ENCODE measurements at places on chromosomes 11 and 22.

DNA sequence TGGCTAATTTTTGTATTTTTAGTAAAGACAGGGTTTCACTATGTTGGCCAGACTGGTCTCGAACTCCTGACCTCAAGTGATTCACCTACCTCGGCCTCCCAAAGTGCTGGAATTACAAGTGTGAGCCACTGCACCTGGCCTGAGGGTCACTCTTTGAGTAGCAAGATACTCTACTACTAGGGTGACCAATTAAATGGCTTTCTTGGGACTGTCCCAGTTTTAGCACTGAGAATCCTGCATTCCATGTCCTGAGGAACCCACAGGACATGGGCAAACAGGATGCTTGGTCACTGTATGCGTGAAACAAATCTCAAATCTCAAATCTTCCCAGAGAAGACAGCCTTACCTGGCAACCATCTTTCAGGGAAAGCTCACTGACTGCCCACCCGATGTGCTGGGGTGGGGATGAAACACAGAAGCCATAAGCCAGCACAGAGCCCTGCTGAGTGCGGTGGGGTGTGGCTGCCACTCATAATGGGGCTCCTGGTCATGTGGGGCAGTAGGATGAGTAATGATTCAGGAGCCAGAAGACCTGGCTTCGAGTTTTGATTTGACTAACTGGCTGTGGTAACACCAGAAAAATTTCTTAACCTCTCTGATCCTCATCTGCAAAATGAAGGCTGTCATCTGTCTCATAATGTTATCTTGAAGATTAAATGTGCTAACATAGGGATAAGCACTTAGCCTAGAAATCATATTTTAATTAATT lies 11.5 kb downstream of the CLMP start:
- no peak for DNase-seq

- DNase-seq, result peak; percentile 86
Observed at GRCh38 chr22:40263191-40263590, 83.1 kb upstream of the ADSL start.

GRCh38 chr22:31286360-31287255 lies 5.7 kb downstream of the PIK3IP1 start:
- peak; percentile 54 for DNase-seq

DNA sequence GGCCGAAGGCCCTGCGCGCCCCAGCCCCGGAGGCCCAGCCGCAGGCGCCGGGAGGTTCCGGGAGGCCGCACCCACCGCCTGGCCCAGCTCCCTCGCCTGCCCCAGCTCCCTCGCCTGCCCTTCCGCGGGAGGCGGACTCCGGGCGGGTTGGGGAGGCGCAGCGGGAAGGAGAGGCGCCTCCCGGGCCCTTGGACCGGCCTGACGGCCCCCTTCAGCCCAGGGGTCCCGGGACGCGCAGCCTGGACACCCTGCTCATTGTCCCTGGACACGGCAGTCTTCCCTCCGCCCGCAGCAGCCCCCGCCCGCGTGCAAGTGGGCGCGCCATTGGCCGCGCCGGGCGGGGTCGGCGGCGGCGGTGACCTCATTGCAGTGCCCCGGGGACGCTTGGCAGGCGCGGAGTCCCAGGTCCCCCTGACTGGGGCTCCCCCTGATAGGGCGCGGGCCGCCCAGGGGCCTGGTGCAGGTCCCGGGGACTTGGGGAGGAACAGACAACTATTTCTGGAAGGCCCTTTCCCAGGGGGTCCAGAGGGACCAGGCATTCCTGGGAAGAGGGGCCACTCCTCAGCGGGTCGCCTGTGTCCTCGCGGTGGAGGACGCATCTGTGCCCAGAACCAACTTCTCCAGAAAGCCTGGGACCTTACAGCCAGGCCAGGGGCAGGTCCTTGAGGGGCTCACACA lies 501 bp downstream of the CD151 start:
- peak; percentile 70 for DNase-seq

DNA sequence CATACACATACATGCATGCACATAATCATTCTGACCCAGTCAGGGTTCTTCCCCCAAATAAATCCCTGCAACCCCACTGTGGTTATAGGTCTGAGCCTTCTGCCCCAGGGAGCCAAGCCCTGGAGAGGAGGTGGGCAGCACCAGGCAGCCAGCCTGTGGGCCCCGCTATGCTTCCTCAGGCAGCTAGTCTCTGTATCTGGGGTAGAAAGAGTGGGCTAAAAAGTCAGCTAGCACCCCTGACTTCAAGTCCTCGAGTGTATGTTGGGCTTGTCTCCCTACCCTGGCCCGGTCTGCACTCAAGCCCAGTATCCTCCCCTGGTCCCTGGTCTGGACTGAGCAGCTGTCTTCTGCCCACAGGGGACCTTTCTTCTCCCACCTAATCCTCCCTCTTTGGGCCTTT lies 28.0 kb downstream of the KCNQ1OT1 start:
- DNase-seq, result no peak

DNA sequence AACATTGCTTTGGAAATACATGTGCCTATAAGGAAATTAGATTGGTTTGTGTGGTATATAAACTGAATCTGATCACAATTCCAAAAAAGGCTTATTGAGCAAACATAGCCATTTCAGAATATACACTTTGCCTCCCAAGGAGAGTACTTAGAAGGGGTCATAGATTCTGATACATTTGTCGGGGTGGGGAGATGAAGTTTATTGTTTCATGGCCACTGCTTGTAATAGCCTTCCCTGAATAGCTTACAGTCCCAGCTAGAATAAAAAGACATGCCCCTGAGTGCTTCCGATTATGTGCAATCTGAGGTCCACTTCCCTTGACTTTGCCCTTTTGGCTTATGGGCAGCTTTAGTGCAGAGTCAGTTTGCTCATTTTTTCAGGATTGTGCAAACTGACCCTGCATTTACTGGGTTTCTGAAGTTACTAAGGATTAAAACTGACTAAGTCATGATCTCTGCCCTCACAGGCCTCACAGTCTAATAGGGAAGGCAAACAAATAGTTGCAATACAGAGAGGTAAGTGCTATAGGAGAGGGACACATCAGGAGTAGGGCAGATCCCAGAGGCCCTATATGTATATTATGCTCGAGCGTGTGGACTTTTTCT lies 184.2 kb downstream of the BLID start:
- no peak for DNase-seq

DNA sequence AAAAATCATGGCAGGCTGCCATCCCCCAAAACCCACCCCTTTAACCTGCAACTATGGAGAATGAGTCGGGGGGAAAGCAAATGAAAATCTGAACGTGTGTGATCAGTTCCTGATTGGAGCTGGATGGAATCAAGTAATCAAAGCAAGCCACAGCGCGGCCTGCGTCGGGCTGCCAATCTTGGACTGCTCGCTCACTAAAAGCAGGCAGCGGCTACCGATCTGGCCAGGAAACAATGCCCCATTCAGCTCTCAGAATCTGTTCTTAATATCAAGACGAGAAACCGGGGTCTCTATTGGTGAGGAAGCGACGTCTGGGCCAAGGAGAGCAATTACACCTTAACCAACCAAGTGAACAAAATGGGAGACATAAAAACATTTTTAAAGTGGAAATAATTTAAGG lies 472.2 kb downstream of the SOX6 start:
- DNase-seq, result no peak

DNA sequence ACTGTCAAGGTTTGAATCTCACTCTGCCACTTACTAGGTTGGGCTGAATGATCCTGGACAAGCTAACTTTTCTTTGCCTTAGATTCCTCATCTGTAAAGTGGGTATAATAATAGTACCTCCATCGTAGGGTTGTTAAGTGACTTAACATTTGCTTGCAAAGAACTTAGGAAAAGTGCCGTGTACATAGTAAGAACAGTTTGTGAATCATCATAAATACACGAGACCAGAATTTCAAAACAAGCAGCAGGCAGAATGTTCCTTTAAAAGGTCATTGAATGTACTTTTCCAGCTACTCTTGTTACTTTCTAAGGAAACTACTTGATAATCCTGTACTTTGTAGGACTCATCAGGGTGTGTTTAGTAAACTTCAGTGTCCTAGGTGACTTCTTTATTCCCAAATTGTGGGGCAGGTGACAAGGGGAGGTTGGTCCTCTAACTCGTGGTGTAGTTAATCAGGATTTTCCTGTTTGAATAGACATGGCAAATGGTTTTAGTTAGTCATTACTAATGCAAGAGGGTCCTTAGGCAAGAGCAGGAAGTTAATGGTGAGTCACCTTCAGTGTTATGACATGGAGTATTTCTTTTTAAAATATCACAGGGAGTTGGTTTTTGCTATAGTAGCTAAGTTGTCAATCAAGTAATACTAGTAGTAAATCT lies 67.9 kb downstream of the YAP1 start:
- no peak for DNase-seq

DNA sequence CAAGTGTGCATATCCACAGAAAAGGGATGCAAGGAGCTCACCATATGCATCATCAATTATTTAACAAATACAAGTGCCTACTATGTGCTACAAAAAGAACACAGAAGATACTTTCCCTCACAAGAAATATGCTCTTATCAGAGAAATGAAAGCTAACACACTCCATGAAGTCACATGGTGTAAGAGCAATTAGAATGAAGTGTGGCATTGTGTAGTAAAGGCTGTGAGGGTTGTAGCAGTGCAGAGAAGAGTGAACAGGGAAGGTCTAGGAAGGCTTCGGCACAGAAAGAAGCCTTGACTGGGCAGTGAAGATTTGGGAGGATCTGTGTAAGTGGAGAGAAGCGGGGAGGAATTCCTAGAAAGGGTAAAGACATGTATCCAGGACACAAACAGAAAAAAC lies 22.5 kb downstream of the PPP2R1B start:
- DNase-seq, result no peak

- no peak for DNase-seq
Observed at GRCh38 chr11:46363455-46364005, 16.3 kb downstream of the DGKZ start.

GRCh38 chr11:86431258-86431657 lies 56.6 kb downstream of the CCDC81 start:
- no peak for DNase-seq

- DNase-seq, result no peak
Observed at GRCh38 chr22:35463231-35463933, 63.4 kb downstream of the MCM5 start.

DNA sequence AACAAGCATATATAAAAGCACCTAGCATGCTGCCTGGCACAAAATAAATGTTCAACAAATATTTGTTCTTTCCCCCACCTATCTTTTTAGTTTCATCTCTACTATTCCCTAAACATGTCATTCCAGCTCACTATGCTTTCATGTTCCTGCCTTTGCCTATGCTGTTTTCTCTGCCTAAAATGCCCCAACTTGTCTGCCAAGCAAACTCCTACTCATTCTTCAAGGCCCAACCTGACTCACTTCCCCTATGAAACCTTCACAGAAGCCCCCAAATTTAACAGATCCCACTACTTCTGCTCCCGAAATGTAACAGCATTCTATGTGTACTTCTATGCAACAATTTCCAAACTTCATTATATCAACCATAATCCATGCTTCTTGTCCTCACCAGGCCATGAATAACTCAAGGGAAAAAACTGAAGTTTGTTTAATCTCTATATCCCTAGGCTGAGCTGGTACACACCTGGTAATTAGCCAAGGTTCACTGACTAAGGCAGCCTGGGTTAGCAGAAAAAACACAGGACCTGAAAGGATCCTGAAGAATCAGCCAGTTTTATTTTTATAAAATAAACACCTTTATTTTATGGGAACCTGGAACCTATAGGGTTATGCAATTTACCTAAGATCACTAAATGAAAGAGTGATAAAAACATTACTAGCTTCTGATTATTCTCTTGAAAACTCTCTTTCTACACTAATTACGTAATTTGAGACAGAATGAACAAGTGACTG lies 72.2 kb downstream of the PAK1 start:
- no peak for DNase-seq

- peak; percentile 22 for DNase-seq
Observed at GRCh38 chr22:43853328-43853931, 8.9 kb downstream of the SULT4A1 start.

- no peak for DNase-seq
Observed at GRCh38 chr11:37947821-37948220, 1349.8 kb upstream of the RAG2 start.

- no peak for DNase-seq
Observed at GRCh38 chr11:71467164-71467563, 14.2 kb downstream of the NADSYN1 start.

- no peak for DNase-seq
Observed at GRCh38 chr11:118318124-118318523, 13.6 kb downstream of the CD3E start.

- DNase-seq, result no peak
Observed at GRCh38 chr11:114066046-114066648, 6.6 kb downstream of the ZBTB16 start.

- no peak for DNase-seq
Observed at GRCh38 chr22:47421846-47422245, 659.4 kb downstream of the TBC1D22A start.

GRCh38 chr11:118334745-118335144 lies 7.8 kb downstream of the CD3D start:
- no peak for DNase-seq

DNA sequence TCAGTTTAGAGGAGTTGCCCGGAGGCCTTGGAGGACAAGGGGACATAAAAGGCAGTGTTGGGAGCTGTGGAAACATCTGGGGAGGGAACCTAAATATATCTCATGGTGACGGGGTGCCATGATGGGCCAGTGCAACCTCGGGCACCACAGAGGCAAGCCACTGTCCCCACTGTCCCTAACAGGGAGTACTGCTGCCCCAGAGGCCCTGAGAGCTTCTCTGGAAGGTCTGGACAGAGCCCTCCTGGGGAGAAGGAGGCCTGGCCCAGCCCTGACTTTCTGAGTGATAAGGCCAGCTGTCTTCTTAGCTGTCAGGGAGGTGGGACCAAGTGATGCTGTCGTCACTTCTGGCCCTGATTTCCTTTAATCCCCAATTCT lies 5.5 kb upstream of the P2RY6 start:
- DNase-seq, result no peak

- DNase-seq, result no peak
Observed at GRCh38 chr11:69216647-69217051, 60.9 kb downstream of the SMIM38 start.

DNA sequence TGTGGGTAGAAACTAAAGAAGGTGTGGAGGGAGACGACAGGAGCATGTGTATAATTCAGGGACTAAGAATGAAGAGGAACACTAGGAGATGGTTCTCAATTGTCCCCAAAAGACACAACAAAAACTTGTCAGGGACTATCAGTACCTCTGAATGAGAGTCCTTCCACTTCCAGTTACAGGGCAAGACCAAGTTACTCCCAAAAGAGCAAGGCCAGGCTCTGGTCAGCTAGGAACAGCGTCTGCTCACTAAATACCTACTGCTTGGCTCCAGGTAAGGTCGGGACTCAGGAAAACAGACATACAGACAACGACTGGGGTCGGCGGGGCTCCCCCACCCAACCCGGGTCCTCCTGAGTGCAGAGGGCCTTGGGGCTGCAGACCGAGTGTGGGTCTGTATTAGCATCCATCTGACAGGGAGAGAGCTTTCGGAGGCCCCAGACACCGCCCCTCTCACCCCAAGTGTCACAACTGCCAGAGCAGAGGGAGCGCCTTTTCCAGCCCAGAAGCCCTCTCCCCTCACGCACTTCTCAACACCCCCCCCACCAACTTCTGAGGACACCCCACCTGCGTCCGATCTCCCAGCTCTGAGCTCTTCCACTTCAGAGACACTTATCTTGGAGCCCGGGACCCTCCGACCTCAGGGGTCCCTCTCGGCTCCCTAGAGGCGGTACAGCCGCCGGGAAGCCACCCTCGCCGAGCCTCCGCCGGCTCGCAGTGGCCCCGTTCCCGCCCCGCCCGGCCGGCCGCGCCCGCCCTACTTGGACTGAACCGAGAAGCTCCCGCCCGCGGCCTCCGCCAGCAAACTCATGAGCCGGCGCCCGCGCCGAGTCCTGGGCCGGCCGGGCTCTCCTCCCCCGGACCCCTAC lies 522 bp downstream of the RHOG start:
- DNase-seq, result peak; percentile 55

Measured in hematopoietic multipotent progenitor cell treated with erythropoietin and hydrocortisone succinate and interleukin-3 and kit ligand, for 6 days (in vitro differentiated cells).